ENCODE measurements at places on chromosomes 2 and 18.

GRCh38 chr2:101534149-101534611, 59.3 kb upstream of the RFX8 start:
- DNase-seq, result no peak

DNA sequence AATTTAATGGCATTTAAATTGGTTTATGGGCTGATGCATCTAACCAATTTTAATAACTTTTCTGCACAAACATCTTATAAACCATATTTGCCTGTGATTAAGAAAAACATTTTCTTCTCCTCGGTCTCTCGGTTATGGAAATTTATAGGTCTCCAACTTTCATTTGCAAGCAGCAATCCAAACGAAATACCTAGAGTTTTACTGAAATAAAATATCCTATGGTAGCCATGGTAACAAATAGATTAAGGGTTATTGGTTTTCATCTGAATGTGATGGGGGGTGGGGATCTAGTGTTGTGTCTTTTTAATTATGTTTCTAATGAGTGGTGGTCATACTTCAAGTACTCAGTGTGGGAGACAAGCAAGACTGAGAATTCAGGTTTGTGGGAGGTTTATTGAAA, 2.9 kb downstream of the KLHL29 start:
- DNase-seq, result no peak

DNA sequence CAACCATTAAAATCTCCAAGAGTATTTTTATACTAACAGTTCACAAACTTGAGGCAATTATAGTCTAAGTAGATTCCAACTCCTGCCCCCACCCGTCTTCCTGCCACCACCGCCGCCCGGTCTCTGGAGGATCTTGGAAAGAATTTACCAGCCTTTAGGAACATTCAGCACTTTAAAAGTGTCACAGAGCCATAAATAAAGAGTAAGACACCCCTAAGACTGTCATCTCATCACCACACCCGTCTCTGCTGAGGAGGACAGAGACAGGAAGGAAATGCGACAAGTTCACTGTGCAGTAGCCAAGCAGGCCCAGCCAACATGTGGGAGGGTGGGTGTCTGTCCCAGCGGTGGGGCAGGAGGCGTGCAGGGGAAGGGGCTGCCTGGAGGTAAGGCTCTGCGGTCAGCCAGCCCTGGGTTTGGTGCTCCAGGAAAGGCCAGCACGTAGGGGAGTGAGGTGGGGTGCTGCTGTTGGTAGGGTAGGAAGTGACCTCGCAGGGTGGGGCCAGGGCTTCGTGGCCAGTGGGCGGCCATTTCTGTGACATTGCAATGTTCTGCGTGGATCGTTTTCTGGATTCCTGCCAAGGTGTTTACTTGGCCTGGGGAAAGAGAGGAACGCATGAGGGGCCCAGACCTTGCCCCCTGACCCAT, 111.6 kb downstream of the FAM210A start:
- no peak for DNase-seq

- no peak for DNase-seq
Observed at GRCh38 chr2:4053769-4054493, 350.6 kb downstream of the DCDC2C start.

- DNase-seq, result no peak
Observed at GRCh38 chr2:164831887-164832286, 9.7 kb downstream of the COBLL1 start.

DNA sequence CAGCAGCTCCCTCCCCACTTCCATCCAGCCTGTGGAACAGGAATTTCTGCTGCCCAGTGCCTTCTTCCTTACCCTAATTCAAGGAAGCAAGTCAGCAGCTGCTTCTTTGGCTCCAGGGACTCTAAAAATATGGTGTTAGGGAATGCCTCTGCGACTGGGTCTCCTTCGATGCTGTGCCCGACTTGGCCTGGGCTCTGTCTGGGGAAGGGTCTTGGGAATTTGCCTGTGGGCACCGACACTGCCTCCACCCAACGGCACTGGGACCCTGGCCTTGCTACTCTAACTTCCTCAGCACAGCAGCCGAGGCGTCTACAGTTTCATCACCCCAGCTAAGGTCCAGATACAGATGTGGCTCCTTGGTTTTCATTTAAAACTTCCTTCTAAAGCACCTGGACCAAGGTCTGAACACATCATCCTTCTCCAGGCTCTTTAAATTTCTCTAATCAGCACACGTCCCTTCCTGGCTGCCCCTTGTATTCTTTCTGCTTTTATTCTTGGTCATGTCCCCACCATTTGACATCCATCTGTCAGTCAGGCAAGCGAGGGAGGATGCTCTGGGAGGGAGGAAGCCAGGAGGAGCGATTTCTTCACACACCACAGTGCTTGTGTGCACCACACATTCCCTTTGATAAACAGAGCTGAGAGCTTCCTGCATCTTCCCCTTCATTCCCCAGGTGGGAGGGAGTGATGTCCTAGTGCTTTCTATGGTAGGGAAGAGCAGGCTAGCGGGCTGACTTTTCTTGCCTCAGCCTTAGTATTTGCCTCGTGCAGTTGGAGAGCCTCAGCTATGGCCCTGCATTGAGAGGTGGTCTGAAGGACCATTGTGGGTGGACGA, 6.8 kb downstream of the LBH start:
- DNase-seq, result no peak

- no peak for DNase-seq
Observed at GRCh38 chr18:58522132-58522531, 106.8 kb downstream of the ALPK2 start.

DNA sequence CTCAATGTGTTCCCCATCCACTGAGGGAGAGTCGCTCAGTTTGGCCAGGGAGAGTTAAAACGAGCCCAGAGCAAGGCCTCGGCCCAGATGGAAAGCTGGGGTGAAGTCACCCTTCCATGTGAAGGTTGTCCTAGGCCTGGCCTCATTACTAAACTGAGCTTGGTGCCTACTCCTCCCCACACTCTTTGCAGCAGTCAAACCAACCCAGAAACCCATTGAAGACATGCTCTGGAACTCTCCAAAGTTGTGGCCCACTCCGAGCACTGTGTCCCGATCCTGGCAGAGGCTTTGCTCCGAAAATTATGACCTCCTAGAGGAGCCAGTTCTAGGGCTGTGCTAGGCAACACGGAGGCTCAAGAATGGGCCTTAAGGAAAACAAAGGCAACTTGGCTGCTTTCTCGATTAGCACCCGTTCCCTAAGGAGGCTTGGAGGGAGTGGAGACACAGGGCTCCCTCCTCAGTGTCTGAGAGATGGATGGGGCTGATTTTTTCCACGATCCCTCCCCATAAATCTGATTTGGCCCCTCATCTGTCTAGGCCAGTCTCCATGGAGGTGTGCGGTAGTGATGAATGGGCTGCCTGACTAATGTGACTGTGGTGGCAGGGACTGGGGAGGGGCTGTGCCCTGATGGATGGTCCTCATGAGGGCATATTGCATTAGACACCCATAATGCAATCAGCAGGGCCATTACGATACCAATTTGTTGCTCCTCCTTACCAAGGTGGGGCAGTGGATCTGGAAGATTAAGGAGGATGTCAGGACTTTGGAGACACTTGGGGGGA, 11.7 kb upstream of the CYP26B1 start:
- DNase-seq, result no peak

DNA sequence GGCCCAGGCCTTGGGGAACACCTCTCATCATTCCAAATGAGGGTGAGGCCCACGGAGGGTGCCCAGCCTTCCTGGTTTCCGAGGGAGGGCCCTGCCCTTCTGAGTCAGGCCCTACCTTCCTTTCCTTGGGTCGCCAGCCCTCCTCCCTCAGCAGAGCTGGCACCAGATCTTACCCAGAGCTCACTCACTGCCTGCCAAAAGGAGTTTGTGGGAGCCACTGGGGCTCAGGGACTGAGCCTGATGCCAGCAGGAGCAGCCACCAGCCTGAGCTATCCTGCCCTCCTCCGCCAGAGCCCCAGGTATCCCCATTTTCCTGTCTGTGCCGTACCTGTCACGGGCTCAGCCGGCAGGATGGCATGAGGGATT, 64.1 kb downstream of the NRP2 start:
- DNase-seq, result no peak

DNA sequence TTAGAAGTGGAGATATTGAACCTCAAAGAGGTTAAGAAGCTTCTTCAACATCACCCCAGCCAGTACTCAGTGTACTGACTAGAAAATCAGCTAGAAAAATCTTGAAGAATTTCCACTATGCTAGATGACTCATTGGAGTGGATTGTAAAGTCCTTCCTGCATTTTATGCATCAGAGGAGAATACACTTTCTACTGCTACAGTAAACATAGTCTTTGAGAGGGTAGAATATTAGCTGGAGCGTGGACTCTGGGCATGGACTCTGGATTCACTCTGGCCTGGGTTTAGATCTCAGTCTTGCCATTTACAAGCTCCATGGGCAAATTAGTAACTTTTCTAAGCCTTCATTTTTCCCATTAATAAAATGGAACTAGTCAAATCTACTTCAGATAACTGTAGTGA, 215.9 kb downstream of the IRS1 start:
- no peak for DNase-seq

GRCh38 chr2:142681952-142682351, 195.5 kb upstream of the KYNU start:
- DNase-seq, result no peak

DNA sequence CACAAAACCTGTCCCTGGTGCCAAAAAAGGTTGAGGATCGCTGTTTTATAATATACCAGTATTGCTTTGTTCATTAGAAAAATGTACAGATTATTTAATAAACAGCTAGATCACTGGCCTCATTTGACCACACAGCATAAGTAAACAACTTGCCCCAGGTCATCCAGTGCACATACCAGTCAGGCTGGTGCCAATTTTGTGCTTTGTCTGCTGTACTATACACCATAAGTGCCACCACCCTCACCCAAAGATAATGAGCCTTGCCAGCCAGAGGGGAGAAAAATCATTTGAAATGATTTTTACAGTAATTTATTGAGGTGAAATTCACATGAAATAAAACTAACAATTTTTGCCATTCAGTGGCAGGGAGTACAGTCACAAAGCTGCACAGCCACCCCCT, 202.2 kb upstream of the TWIST2 start:
- no peak for DNase-seq

GRCh38 chr2:1701556-1702185, 42.6 kb downstream of the PXDN start:
- DNase-seq, result no peak

DNA sequence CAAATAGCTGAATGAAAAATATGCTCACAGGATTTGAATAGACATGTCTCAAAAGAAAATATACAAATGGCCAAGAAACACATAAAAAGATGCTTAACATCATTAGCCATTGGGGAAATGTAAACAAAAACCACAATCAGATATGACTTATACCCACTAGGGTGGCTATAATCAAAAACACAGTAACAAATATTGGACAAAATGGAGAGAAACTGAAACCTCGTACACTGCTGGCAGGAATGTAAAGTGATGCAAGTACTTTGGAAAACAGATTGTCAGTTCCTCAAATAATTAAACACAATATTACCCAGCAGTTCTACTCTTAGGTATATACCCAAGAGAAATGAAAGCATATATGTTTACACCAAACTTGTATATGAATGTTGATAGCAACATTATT, 213.0 kb downstream of the PHLPP1 start:
- no peak for DNase-seq

DNA sequence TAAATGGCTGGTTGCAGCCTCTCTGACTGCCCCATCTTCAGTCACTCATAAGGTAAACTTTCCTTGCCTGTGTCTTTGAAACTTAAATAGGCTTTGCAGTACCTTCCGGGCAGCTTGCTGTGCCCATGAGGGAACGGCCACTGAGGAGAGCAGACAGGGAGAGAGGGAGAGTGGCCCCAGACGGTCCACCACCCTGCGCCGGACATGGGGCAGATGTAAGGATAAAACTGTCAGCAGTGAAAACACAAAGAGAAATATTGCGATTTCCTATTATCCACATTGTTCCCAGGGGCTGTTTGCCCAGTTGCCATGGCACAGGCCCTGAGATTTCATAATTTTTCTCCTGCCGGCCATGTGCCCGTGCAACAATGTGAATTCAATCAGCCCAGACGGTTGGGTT, 265.9 kb upstream of the SALL3 start:
- no peak for DNase-seq

DNA sequence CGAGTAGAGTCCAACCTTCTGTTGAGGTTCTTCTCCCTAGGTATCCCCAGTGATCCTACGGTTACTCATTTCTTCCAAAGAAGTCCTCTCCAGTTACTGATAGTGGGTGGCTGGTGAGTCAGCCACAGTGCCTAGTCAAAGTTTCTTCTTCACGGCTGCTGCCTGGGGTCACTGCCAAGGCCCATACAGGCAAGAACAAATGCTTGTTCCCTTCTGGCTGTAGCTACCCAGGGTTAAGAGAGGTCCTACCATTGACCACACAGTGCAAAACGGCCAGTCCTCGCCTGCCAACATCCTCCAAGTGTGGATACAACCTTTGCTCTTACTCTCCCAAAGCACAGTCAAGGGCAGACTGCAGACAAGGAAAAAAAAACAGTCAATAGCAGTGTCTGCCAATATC, 2.9 kb upstream of the PTPN4 start:
- no peak for DNase-seq

DNA sequence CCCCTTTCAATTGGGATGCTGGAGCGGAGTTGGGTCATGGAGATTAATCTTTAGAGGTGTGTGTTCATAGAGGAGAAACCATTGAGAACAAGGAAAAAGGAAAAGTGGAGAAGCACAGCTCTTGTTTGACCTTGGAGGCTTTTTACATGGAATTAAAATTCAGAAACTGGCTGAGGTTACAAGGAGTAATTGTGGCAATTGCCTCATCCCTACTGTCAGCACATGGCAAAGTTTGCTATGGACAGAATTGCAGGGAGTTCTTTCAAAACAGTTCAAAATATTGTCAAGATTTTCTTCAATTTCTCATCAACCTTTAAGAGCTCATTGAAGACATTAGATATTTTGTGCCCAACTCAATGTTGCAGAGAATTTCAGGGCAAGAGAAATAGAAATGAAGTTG, 232.7 kb downstream of the SLC8A1 start:
- DNase-seq, result no peak

GRCh38 chr2:187708272-187708671, 154.0 kb upstream of the TFPI start:
- no peak for DNase-seq

DNA sequence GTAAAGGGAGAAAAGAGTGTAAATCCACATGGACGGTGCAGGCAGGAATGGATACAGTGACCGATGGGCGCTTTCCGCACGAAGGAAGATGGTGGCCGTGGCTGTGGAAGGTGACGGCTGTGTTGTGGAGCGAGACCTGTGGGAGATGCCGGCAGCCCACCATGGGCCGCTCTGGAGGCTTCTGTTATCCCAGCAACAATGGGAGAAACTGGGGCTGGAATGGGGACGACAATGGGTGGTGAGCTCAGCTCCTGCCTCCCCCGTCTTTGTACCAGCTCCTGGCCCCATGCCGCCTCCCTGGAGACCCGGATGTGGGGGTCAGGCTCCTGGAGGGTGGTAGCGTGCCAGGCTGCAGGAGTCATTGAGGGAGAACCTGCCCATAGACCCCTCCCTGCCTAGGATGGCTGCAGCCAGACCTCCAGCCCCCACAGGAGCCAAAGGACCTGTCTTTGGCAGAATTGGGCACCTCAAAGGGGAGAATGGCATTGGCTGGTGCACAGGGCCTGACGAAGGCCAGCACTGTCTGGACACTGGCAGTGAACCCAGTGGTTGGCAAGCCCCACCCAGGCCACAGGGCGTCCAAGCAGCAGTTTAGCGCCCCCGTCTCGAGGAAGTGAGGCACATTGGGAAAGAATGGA, 72.6 kb downstream of the SLC66A2 start:
- no peak for DNase-seq
